ENCODE measurements at places on chromosomes 4 and X.

GRCh38 chrX:11888421-11888820, 130.4 kb downstream of the MSL3 start:
- no peak for DNase-seq

DNA sequence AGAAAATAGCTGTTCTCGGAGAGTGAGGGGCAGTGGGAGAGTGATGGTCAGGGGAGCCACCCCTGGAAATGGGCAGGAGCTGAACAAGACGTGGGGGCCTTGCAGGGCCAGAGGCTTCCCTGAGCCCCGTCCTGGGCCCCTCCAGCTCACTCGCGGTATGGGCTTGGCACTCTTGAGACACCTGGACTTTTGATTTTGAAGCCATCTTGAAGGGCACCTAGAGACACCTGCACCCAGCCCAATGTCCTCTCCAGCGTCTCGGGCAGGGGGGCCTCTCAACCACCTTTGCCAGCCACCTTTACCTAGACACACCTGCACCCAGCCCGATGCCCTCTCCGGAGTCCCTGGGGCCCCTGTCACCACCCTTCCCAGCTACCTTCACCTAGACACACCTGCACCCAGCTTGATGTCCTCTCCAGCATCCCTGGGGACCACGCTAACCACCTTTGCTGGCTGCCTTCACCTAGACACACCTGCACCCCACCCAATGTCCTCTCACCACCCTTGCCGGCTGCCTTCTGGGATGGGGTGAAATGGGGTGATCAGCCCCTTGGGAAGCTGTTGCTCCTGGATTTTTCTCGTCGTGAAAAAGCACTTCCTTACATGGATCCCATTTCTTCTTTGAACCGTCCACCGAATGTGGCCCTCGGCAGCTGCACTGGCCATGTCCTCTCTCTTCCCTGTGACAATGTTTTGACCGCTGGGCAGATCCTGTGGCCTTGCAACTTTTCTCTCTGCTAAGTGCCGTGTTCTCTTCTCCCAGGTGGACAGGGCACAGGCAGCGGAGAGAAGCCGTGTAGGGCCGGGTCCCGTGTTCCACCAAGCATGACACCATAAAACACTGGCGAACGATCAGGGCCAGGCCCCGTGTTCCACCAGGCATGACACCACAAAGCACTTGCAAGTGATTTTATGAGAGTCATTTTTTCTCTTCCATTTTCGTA, 47.5 kb downstream of the CPZ start:
- DNase-seq: no peak

- no peak for DNase-seq
Measured at GRCh38 chr4:41715155-41715554, 33.4 kb downstream of the PHOX2B start.

DNA sequence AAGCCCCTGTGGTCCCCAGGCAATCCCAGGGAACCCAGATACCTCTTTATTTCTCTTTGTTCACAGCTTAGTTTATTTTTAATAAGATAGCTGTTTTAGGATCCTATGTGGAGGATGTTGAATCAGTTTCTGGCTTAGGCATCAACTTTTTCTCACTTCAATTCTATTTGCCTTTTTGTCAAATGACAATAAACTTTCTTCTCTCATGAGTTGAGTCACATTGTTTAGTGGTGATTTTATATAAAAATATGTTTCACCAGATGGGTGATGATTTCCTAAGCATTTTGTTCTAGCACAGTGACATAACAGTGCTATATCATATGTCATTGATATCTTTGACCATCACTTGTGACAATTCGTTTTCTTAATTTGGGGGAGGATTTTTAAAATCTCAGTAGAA, 198.1 kb upstream of the PUDP start:
- DNase-seq: no peak

DNA sequence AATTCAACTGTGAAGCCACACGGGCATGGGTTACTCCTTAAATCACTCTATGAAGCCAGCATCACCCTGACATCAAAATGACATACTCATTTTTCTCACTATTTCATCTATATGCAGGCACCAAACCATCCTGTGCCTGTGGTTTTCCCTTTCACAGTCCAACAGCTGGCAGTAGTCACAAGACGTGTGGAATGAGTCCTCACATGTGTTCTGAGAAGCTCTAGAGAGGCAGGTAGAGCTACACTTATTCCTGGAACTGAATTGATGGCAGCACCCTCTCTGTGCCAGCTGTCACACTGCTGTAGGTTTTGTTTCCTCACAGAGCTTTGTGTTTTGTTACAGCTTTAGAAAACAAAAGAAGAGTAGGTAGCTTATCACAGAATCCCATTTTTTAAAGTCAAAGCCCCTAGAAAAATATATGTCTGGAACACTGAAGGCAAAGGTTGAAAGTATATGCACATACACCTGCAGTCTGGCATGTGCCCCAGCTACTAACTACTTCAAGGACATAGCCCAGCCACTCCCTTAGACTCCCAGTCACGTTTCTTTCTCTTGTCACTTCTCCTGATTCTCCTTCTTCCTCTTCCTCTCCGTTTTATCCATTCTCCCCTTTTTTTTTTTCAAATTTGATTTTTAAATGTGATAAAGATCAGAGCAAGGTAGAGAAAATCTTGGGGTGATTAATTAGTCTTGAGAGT, 107.1 kb downstream of the ANXA10 start:
- no peak for DNase-seq

DNA sequence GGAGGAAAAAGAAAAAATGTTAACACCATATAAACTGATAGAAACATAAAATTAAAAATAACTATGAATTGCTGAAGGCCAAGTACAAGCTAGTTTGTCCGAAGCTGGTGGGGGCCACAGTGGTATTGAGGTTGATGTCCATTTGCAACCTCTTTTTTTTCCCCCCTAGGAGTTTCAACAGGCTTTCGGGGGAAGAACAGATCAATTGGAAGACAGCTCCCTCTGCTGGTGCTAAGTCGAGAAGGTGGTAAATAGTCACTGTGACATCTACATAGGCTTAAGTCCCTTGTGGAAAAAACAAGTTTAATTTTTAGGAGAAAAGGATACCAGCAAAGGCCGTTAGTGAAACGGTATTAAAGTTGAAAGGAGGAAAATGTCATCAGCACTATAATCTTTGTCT, 115.7 kb upstream of the ZXDA start:
- peak; percentile 12 for DNase-seq

DNA sequence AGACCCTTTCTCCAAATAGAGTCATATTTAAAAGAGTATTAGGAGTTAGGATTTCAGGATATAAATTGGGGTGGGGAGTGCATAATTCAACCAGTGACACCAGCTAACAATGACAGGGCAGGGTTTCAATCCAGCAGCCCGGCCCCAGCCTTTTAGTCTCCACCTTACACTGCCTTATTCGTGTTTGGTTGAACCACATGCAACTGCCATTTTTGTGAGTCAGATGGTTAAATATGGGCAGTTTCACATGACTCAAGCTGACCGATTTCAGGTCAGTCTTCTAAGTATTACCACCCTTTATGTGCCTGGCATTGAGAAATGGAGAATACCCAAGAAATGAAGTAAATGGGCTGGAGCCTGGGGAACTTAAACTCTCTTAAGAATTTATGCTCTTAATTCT, 102.8 kb downstream of the STOX2 start:
- no peak for DNase-seq

DNA sequence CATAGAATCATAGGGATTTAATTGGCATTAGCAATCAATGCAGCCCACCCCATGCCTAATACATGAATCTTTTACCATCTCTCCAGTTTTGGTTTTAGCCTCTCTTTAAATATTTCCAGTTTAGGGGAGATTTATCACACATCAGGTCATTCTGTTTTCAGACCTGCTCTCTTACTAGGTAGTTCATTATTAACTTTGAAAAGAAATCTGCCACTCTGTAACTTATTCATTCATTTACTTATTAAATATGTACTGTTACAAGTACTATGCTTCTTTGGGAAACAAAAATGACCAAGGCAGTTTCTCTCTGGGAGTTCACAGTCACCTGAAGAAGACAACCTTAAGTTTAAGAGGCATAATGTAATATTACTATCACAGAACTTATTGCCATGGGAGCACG, 62.1 kb downstream of the USO1 start:
- DNase-seq: no peak

DNA sequence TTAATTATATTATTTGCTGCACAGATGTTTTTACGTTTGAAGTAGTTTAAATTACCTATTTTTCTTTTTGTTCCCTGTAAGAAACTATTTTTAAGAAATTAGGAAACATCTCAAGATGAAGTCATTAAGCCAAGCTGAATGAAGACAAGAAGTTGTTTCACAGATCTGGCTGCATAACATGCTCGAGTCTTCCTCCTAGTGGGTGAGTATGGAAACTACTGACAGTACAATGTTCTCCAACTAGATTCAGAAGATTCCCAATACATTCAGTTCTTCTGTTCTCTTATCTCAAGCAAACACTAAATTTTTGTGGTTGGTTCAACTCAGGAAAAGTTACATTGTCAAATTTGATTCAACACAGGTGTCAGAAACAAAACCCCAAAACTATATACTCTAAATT, 256.8 kb upstream of the VCX start:
- no peak for DNase-seq

GRCh38 chr4:108060686-108061321, 71.1 kb downstream of the HADH start:
- no peak for DNase-seq

- DNase-seq: no peak
Measured at GRCh38 chr4:124111922-124112321, 600.6 kb downstream of the ANKRD50 start.

GRCh38 chrX:97527725-97528124, 644.0 kb downstream of the RPA4 start:
- no peak for DNase-seq

DNA sequence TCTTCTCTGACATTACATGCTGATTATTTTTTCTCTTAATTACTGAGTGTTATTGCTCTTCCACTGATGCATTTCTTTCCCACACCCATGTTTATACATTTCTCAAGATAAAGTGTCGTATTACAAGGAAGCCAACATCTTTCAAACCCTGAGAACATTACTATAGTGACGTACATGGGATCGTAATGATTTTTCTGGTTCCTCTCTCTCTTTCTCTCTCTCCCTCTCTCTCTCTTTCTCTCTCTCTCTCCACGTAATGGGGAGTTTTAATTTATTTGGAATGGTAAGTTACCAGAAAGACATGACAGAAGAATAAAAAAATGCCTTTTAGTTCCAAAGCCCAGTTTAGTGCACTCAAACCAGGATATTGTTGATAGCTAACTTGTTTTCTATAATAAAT, 40.4 kb upstream of the MAPK10 start:
- DNase-seq: no peak

- no peak for DNase-seq
Measured at GRCh38 chrX:21660156-21660555, 2.0 kb upstream of the KLHL34 start.

GRCh38 chr4:150033901-150034300, 44.3 kb upstream of the DCLK2 start:
- DNase-seq: no peak

GRCh38 chrX:148498067-148498466, 2.4 kb upstream of the AFF2 start:
- no peak for DNase-seq

- no peak for DNase-seq
Measured at GRCh38 chr4:67575232-67576058, 16.9 kb downstream of the STAP1 start.

- DNase-seq: no peak
Measured at GRCh38 chrX:150635952-150636351, 57.2 kb upstream of the MTMR1 start.

DNA sequence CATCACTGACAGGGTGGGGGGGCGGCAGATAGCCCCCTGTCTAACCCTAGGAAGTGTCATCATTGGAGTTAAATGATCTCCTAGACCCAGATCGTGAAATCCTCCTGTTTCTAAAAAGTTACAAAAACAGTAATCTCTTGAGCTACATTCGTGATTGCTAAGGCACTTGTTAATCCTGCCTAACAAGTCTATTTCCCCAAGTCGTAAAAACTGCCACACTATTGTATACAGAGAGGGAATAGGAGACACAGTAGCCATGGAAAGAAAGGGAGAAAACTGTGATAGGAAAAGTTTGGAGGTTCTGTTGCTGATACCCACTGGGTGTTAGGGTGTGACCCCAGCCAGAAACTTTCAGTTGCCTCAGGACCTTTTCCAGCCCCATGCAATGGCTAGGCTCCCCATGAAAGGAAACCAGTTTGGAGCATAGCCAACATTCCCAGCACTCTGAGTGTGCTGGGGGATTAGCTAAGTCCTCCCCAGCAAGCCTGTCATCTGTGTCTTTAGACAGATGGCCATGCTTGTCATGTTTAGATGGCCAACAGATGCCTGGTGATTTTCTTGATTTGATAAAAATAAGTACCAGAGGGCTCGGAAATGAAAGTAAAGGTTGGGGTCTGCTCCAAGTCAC, 63.3 kb upstream of the ANXA10 start:
- DNase-seq: no peak

GRCh38 chrX:64394059-64394873, 986 bp downstream of the MTMR8 start:
- DNase-seq: no peak

DNA sequence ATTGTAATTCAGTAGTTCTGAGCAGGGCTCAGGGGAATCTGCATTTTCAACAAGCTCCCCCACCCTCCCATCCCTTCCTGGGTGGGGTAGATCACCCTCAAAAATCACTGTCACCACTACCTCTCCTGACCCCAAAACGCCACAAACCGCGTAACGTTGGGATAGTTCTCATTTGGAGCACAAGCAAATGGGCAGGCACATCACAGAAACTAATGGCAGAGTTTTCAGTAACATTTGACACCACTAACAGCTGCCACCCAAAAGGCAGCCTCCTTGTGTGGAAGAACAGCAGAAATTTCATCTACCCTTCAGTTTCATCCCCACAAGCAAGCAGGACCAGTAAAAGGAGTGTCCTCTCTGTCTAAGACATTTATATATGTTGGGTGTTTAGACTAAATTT, 132.7 kb downstream of the PALLD start:
- no peak for DNase-seq

GRCh38 chr4:52250154-52250553, 199.1 kb downstream of the SPATA18 start:
- DNase-seq: no peak

- DNase-seq: no peak
Measured at GRCh38 chr4:67743194-67743593, 11.0 kb downstream of the GNRHR start.

DNA sequence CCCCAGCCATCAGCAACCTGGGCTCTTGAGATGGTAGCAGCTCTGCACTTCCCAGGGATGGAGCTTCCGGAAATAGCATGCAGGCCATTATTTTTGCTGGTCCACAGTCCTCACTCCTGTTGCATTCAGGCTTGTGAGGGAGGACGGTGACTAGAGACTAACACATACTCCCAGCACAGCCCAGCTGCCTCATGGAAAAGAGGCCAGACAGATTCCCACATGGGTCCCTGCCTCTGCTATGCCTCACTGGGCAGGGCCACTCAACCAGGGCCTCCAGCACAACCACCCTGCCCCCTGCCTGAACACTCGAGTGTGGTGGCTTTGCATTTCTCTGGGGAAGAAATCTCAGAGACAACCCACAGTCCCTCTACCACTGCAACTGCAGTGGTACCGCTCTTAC, 1195.1 kb downstream of the PCDH18 start:
- DNase-seq: no peak

GRCh38 chrX:100265179-100265578, 144.9 kb downstream of the PCDH19 start:
- DNase-seq: no peak

GRCh38 chr4:170884969-170885570, 795.3 kb upstream of the AADAT start:
- DNase-seq: no peak

GRCh38 chrX:18549643-18550042, 122.3 kb downstream of the RS1 start:
- DNase-seq: no peak

- DNase-seq: no peak
Measured at GRCh38 chrX:149877157-149877556, 3.8 kb upstream of the MAGEA8 start.

Data from activated T-cell treated with anti-CD3 and anti-CD28 coated beads, Interleukin-2, amount 50 U/mL, for 4 hours (primary cell).